ENCODE measurements at places on chromosomes 3 and 15.

GRCh38 chr3:20742903-20743552 is 557.0 kb upstream of the SGO1 start:
- DNase-seq: no peak

DNA sequence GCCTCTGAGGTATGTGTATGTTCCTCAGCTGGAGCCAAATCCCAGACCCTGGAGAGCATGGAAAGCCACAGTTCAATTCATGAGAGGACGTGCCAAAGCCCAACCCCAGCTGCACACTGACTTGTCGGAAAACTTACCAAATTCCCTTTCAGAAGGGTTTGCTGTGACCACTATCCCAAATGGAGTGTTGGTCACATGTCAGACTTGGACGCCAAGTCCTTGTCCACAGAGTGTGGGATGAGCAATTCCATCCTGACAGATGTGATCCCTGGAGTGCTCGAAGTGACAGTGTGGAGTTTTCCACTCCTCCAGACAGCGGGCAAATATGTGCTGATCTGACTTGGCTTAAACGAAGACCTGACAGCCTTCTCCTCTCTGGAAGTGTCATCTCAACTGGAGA is 71.2 kb downstream of the RORA start:
- DNase-seq: no peak

- no peak for DNase-seq
These were observed 205.7 kb upstream of the EIF1B start for GRCh38 chr3:40103829-40104228.

DNA sequence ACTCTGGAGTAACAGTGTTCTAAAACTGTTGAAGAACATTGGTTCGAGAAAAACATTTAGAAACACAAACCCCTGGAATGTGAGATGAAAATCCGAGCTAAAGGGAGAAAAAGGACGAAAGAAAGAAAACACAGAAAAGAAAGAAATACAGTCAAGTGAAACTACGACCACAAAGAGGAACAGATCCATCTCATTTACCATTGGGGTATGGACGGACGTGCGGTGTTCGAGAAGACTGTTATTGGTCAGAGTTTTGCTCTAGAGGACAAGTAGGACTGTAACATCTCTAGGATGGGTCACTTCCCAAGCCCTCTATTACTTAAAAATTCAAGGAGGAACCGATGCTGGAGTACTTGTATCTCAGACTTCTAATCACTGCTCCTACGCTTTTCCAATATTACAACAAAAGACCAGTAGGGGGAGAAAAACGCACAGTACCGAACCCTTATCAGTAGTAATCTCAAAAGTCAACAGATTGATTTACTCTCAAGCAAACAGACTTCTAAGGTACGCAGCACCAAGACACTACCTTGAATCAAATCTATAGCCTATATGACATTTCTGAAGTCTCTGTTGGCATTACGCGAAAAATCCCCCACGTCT is 1.1 kb upstream of the PIK3CA start:
- no peak for DNase-seq

DNA sequence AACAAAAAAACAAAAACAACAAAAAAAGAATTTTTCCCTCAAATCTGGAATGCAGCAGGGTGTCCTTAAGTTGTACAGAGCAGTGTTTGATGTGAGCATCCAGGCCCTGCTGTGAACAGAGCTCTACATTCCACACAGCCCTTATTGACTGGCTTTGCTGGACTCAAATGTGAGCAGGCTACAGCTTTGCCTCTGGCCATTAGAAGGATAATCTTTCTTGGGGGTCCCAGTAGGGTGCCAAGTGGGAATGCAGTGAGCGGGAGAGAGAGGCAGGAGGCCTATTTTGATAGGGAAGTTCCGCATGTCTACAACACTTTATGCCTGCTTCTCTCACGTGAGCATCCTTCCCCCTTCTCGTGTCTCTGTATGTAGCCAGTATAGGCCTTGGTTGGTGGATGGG is 34.4 kb upstream of the TPRG1 start:
- no peak for DNase-seq

- no peak for DNase-seq
These were observed 5.5 kb downstream of the SMAD6 start for GRCh38 chr15:66707310-66708082.

DNA sequence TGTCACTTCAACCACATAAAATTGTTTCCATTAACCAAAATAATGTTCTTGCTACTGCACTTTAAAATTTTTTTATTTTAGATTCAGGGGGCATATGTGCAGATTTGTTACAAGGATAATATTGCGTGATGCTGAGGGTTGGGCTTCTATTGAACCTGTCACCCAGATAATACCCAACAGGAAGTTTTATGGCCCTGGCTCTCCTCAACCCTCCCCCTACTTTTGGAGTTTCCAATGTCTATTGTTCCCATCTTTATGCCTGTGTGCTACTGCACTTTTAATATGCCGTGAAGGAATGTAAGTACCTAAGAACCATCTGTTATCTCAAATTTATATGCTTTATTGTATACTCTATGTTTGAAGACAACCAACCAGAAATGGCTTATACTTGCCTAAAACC is 42.0 kb upstream of the IMPG2 start:
- DNase-seq: no peak

- no peak for DNase-seq
These were observed 2.5 kb upstream of the GATA2 start for GRCh38 chr3:128495435-128495970.
